ENCODE measurements at places on chromosomes 4 and X.

- DNase-seq: no peak
Observed at GRCh38 chrX:36007207-36007606, 87.7 kb downstream of the CFAP47 start.

DNA sequence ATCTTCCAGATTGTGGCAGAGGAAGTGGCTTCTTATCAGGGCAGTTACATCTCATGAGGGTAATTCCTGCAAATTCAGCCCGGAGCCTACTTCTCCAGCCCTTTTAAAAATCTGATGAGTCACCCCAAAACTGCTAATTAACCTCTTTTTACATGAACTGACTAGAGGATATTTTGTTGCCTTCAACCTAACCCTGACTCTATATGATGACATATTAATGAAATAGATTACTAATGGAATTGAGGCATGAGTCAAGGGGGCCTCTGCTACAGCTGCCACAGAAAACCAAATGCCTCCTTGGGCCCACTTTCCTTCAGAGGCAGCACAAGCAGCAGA, 72.5 kb downstream of the QRFPR start:
- no peak for DNase-seq

DNA sequence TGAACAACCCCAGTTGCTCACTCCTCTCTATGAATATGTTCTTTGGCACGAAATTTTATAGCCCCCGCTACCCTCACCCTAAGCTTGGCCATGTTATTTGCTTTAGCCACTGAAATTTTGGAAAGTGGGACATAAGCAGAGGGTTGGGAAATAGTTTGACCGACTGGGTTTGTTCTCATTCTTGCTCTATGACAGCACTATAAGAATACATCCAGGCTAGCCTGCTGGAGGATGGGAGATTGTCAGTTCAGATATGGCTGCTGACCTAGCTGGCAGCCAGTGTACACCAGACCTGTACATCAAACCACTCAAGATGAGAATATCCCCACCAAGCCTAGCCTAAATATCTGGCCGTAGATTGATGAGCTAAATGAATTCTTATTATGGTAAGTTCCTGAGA, 298.1 kb downstream of the PDGFC start:
- DNase-seq: no peak

- no peak for DNase-seq
Observed at GRCh38 chr4:183995570-183995969, 90.5 kb downstream of the STOX2 start.

- DNase-seq: no peak
Observed at GRCh38 chr4:101232074-101232776, 115.1 kb downstream of the PPP3CA start.

GRCh38 chrX:85992811-85993229, 54.5 kb downstream of the CHM start:
- peak; percentile 35 for DNase-seq

- no peak for DNase-seq
Observed at GRCh38 chr4:142565771-142566170, 280.3 kb downstream of the INPP4B start.

GRCh38 chr4:104866809-104867208, 279.9 kb upstream of the TET2 start:
- DNase-seq: no peak

DNA sequence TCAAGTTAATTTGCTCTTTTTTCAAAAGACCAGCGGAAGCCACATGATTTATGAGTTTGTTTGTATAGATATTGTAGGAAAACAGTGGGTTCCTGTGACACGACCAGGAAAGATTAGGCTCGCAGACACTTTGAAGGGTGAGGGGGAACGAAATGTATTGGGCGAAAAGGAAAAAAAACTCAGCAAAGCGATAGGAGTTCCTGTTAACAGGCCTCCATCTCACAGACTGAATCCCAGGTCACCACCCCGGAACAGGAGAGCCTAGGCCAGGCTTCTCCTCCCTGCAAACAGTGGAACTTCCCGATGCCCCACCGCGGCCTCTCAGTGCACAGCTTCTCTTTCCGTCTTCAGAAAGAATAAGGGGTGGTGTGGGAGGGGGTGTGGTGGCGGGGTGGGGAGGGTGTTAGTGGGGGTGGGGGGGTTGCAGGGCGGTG, 181.8 kb upstream of the GPRIN3 start:
- no peak for DNase-seq

DNA sequence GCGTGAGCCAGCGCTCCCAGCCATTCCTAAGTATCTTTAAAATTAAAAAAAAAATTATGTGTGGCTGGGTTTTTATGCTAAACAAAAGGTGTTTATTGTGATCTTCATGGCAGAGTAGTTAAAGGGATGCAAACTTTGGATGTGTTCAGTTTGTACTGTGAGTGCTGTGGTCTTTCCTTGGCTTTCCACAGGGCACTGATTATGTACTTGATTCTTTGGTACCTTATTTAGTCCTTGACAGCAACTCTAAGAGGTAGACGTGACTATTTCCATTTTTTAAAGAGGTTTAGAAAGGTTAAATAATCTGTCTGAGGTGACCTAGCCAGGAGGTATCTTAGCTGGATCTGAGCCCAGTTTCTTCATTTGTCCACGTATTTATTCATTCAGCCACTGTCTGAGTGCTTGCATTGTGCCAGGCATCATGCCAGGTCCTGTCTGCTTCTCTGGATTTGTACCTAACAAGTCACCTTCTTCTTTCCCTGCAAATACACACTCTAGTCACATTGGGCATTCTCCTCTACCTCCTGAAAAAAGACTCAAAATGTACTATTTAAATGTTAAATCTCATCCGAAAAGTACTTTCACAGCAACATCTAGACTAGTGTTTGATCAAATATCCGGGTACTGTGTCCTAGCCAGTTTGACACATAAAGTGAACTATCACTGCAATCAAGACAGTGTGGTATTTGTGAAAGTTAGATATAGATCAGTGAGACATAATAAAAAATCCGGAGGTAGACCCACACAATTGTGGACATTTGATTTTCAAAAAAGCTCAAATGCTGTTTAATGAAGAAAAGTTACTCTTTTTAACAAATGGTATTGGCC, 31.5 kb downstream of the WWC2 start:
- DNase-seq: peak; percentile 70

DNA sequence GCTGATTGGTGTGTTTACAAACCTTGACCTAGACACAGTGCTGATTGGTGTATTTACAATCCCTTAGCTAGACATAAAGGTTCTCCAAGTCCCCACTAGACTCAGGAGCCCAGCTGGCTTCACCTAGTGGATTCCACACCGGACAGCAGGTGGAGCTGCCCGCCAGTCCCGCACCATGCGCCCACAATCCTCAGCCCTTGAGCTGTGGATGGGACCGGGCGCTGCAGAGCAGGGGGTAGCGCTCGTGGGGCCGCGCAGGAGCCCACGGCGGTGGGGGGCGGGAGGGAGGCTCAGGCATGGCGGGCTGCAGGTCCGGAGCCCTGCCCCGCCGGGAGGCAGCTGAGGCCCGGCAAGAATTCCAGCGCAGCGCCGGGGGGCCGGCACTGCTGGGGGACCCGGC, 30.7 kb downstream of the MEPE start:
- DNase-seq: no peak

DNA sequence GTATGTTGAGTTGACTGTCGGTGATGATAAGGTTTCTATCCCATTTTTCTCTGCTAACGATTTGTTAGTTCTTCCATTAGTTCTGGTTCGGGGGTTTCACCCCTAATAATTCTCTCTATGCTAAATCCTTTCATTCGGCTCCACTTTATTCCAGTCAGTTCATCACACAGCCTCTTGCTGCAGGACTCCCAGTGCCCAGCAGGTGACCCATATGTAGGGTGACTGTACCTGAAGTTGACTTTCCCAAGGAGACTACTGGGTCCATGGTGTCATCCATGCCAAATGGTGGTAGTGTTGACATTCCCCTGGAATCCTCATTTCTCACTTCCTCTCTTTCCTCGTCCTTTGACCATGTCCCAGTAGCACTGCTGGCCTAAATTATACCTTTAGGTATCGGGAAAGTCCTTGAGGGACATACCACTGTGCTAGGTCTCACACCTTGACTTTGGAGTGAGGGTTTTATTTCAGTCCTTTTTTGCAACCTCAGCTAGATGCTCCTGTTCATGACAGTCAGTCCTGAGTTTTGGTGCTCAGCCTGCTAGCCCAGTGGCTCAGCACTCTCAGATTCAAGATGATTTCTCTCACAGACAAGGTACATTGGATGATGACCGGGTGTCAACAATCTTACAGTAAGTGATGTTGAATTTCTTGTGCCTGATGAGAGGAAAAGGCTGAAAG, 105.1 kb upstream of the ARHGAP24 start:
- DNase-seq: no peak

DNA sequence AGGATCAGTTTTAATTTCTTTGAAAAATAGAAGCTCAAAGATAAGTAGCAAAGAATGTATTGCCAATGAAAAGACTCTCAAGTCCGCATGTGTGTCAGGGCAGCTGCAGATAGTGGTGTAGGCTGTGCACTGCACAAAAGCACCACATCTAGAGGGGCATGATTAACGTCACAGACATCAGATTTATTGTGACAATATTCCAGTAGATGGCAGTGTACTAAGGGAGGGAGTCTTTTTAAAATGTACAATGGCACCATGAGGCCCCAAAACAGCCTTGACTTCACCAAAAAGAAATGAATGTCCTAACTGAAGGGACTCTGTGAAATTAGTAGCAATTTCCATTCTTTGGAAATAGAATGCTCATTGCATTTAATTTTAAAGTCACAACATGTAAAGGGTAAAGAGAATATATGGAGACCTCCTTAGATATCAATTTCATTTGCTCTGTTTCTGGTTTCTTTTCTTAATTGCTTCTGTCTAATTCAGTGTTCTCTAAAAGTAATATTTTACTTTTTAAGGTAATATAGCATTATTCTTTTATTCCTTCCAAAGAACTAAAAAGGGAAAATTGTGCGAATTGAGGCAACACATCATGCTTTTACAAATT, 98.4 kb downstream of the ZNF827 start:
- peak; percentile 6 for DNase-seq

DNA sequence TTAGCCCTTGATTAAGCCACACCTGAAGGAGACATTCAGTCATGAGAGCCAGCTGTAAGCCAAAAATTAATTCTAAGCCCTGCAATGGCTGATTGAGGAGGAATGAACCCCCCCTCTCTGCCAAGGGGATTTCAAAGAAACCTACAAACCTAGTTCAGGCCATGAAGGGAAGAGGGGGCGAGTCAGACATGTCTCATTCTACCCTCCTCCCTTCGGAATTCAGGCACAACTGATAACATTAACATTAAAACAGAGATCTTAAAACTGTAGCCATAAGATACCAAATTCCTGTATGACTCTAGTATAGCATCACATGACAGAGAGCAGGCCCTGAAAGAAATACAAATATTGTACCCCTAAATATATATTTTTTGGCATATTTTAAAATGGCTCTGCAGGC, 40.4 kb upstream of the AFAP1 start:
- DNase-seq: no peak

DNA sequence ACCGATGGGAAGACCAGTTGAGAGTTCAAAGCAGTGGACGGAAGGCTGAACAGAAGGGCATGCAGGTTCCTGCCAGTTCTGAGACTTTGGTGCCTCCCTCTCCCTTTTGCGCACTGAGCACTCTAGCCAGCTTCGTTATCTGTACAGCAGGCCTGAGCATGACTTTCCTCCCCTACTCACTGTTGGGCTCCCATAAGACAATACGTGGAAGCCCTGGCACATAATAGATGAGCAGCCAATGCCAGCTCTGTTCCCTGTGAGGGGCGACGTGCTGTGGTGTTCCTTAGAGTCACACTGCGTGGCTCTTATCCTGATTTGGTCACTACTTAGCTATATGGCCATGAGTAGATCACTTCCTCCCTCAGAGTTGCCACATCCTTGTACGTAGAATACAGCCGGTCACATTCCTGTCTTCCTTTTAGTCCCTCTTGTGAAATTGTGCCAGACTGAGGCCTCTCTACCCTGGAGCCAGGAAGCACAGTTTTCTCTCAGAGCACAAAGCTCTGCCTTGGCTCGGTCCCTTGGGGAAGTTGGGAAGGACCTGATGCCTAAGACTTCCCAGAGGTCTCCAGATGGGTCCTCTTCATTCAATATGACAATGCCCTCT, 160.4 kb upstream of the MAMLD1 start:
- DNase-seq: no peak

- DNase-seq: no peak
Observed at GRCh38 chr4:173214231-173214630, 45.6 kb downstream of the GALNT7 start.

GRCh38 chrX:47796433-47796906, 40.2 kb upstream of the ZNF81 start:
- DNase-seq: no peak

- DNase-seq: no peak
Observed at GRCh38 chr4:177480795-177481194, 38.6 kb upstream of the AGA start.

GRCh38 chr4:73676861-73677323, 56.7 kb upstream of the RASSF6 start:
- no peak for DNase-seq

GRCh38 chr4:98377559-98377958, 116.4 kb downstream of the RAP1GDS1 start:
- DNase-seq: no peak

GRCh38 chr4:122861172-122861943, 34.7 kb downstream of the FGF2 start:
- DNase-seq: no peak

DNA sequence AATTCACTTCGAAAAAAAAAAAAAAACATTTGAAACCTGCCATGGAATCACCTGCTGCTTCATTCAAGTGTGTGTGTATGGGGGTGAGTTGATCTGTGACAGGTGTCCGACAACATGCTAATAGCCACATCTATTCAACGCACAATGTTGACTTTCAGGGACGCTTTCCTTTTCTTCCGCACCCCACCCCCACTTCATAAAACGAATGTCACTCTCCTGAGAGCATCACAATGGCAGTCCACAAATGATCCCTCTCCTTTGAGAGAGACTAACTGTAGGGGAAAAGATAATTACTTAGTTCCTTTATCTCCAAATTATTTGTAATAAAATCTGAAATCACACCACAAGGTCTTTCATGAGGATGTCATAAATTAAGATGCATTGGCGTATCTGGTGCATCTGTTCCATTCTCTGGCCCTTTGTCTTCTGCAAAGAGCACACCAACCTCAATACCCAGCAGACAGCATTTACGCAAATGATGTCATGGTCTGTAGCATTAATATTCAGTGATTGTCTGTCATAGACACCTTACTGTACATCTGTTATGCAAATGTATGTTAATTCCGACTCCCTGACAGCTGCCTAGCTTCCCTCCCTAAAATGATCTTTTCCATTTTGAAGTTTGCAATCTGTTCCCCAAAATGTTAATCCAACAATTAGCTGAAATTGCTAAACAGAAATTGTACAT, 640.0 kb upstream of the BOD1L1 start:
- peak; percentile 74 for DNase-seq

DNA sequence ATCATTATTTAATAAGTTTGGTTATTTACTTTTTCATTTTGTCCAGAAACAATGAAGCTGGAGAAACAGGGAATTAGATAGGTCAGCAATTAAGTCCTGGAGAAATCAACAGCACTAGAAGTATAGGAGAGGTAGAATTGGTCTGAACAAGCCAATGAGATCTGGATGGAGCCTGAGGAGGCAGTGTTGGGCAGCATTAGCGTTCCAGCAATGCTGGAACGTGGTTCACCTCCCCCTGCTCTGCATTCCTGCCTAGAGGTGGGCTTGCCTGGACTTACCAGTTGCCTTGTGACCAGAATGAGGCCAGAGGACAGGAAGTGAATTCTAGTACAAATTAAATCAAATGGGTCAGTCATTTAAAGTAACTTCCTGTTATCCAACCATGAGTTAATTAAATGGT, 4.6 kb downstream of the RASSF6 start:
- no peak for DNase-seq

Data from NCI-H774 (cell line).